ENCODE measurements at places on chromosomes 11 and 22.
A peak's percentile ranks its signal among the peaks of the same experiment; 100 is the strongest.

- H3K36me3 ChIP-seq = no peaks in the 10 kb centered on the region
- peaks cover 17% of the 10 kb centered on the region for H3K4me1 ChIP-seq
- H3K27me3 ChIP-seq = no peaks in the 10 kb centered on the region
- DNase-seq = no peak
- H3K27ac ChIP-seq = no peak overlapping the region
Observed at GRCh38 chr22:50325444-50326224, 1.2 kb downstream of the DENND6B start.

GRCh38 chr22:20749453-20749852, 24.5 kb upstream of the SERPIND1 start:
- no peak overlapping the region for H3K4me3 ChIP-seq
- no peak overlapping the region for H3K27ac ChIP-seq
- H3K36me3 ChIP-seq = peaks cover 36% of the 10 kb centered on the region
- H3K27me3 ChIP-seq = no peaks in the 10 kb centered on the region
- H3K4me1 ChIP-seq = peaks cover 9% of the 10 kb centered on the region
- DNase-seq = no peak

- H3K4me1 ChIP-seq = peaks cover 33% of the 10 kb centered on the region
- H3K27me3 ChIP-seq = no peaks in the 10 kb centered on the region
- H3K27ac ChIP-seq = peak overlapping the region; percentile 77
- no peaks in the 10 kb centered on the region for H3K36me3 ChIP-seq
Observed at GRCh38 chr11:61378713-61379313, 13.6 kb upstream of the TMEM216 start.

DNA sequence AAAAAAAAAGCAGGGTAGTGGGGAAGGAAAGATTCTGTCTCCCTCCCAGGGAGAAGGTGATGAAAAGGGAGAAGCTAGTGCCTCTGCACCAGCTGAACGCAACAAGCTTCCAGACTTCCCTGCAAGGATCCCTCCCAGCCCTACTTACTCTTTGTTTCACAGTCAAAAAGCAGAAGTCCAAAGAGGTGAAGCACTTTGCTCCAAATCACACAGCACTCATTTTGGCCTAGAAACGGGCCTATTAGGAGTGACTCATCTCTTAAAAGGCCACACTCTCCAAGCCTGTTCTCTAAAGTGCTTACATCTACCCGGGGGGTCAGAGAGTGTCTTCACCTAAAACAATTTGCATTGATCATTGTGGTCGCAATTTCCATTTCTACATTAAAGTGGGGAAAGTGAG, 17.7 kb upstream of the GRK3 start:
- H3K27me3 ChIP-seq = no peaks in the 10 kb centered on the region
- no peaks in the 10 kb centered on the region for H3K36me3 ChIP-seq
- H3K4me1 ChIP-seq = no peaks in the 10 kb centered on the region
- no peak overlapping the region for H3K27ac ChIP-seq
- H3K4me3 ChIP-seq = no peak overlapping the region

DNA sequence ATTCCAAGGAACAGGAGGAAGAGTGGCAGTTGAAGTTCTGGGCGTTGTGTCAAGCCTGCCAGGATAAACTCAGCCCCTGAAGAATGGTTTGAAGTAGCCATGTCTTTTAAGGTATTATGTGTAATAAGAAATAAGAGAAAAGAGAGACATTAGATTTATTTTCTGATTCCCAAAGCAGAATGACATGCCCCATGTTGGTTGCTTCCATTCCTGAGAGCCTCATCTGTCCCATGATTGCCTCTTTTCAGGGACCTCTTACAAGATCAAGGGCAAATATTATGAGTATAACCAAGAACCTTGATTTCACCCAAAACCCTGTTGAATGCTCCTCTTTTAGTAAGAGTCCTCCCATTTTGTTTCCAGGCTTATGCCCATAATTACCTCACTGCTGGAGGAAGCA, at the start of gene OR8D2:
Gene OR8D2 (minus strand): TSS at position 101 of the 400 bp plus-strand sequence. CDS start 0 bp downstream, at position 101.
- no peak within 1 kb of the TSS for H3K27ac ChIP-seq
- H3K4me3 ChIP-seq = no peak within 1 kb of the TSS
- no peaks in the 10 kb centered on the region for H3K4me1 ChIP-seq
- H3K36me3 ChIP-seq = no peaks in the 10 kb centered on the region
- no peaks in the 10 kb centered on the region for H3K27me3 ChIP-seq

DNA sequence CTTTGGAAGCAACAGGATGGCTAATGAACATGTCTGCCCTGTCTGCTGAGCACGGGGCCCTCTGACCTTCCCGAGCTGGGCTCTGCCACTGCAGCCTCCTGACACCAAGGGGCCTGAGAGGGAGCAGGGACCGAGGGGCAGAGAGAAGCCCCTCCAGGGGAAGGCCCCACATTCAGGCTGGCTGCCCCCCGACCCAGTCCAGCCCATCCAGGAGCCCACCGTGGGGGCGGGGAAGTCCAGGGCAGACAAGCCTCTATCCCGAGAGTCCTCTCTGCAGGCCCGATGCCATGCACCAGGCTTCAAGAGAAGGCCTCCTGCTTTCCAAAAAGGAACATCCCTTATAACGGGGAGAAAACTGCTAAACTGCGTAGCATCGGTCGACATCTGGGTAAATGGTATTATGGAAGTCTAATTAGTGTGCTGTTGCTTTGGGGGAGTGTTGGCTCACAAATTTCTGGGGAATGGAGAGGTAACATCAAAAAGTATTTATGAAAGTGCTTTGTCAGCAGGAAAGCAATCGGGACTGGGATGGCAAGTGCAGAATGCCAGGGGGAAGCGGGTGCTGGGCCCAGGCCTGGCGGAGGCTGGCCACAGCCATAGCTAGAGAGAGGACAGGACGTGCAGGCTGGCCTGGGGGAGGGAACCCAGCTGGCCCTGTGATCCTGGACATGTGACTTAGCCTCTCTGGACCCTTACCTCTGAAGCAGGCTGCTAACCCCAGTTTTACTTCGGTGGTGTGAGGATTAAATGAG, 5.3 kb upstream of the SHISAL1 start:
- DNase-seq = no peak
- H3K27ac ChIP-seq = no peak overlapping the region
- H3K4me1 ChIP-seq = peaks cover 4% of the 10 kb centered on the region

DNA sequence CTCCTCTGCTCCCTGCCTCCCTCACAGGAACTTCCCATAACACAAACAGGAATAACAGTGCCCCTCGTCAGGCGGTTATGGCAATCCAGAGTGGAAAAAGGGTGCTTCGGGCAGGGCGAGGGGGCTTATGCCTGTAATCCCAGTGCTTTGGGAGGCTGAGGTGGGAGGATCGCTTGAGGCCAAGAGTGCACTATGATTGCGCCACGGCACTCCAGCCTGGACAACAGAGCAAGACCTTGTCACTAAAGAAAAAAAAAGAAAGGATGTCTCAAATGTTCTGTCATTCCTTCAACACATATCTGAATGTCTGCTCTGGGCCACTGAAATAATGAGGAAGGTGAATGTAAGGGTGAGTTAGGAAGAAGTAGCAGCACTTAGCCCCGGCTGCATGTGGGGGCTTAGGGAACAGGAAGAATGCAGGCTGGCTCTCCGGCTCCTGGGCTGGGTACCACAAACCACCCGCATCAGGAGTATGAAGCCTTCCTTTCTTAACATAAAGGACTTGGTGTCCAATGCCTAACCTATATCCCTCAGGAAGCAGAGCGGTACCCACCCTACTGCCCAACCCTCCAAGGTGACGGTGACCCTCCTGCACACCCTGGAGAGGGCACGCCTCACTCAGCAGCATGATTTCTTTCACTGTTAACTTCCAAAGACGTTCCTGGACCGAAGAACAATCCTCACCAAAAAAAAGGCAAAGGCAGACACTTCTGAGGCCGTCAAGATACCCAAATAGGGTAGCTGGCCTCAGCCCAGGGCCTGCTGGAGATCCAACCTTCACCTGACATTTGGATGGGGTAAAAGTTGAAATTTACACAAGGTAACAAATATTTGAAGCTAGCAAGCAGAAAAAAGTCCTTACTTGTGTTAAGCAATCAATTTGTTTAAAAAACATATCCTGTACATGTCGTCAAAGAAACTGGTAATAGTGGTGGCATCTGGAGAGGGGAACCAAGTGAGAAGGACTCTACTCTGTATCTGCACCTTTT, 3.8 kb downstream of the CPT1A start:
- no peak for DNase-seq
- H3K27me3 ChIP-seq = no peaks in the 10 kb centered on the region
- H3K27ac ChIP-seq = peak overlapping the region; percentile 97
- no peak overlapping the region for H3K4me3 ChIP-seq
- H3K36me3 ChIP-seq = no peaks in the 10 kb centered on the region

DNA sequence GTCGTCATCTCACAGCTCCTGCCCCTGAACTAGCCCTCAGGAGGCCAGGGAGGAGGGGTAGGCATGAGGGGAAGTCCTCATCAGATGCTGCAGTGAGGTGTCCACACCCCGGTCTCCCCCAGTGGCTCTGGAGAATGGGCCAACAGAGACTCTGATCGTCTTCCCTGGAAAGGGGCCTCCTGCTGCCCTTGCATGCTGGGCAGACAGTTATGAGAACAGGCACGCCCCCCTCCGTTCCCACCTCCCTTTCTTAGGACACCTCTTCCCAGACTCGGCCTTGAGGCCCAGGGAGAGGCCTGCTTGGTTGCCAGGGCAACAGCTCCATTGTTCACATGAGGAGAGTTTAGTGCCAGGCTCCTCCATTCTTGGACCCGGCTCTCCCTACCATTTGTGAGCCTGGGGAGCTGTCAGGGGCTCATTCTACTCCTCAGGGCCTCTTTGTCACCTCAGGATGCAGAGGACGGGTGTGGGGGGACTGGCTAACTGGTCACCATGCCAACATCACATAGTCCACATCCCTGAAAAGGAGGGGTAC, 157.7 kb downstream of the TTC17 start:
- no peaks in the 10 kb centered on the region for H3K36me3 ChIP-seq
- H3K27me3 ChIP-seq = no peaks in the 10 kb centered on the region
- DNase-seq = no peak
- no peaks in the 10 kb centered on the region for H3K4me1 ChIP-seq
